ENCODE measurements at places on chromosomes 4 and X.

GRCh38 chr4:143357161-143357845 is 20.6 kb downstream of the GAB1 start:
- DNase-seq: no peak

- DNase-seq: no peak
Observed at GRCh38 chrX:113399506-113400192, 559.0 kb upstream of the AMOT start.

- no peak for DNase-seq
Observed at GRCh38 chrX:101682723-101683122, 23.1 kb upstream of the ARMCX2 start.

DNA sequence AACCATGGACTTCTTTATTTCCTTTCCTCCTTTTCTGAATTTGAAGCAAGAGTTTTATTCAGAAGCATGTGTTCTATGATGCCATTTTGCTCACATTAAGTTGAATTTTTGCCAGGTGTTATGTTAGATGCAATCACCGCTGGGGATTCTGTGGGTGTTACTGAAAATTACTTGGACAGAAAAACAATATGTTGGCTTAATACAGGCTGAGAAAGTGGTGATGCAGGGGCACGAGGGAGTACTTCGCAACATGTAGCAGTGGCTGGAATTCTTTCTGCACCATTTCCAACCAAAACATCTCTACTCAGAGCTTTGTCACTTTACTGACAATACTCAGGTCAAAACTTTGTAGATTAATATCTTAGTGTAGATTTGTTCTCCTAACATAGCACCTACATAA is 109.2 kb upstream of the PCDH18 start:
- DNase-seq: no peak

DNA sequence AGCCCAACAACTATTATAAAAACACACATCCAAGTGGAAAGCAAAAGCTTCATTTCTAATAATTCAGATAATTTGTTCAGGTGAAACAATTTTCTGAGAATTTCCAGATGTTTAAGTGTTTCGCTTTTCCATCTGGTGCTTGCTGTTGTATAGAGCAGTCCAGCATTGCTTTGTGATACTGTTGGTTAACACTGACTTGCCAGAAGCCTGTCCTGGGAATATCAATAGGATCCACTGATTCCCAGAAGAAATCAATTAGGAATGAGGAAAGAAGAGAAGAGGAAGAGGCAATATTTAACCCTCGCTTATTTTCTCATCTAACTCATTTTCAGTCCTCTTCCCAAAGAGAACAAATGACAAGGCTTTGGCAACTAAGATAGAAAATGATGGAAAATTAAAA is 94.9 kb upstream of the DDIT4L start:
- DNase-seq: no peak

DNA sequence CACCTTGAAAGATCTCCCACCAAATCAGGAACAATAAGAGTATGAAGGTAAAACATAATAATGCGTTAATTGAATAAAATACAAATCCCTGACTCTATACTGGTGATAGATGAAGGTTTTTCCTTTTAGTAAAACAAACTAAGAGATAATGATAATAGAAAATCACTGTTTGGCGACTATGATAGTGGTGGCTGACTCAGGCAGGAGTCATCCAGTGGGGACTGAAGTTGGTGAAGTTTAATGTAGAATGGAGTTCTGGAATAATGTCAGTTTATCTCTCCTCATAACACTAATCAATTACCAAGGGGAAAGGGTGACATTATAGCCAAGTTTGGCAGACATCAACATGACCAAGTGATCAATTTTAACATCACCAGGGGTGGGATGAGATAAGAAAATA is 21.3 kb downstream of the ABCG2 start:
- DNase-seq: no peak

- no peak for DNase-seq
Observed at GRCh38 chr4:153513596-153513995, 47.4 kb downstream of the TMEM131L start.

GRCh38 chr4:37066159-37066558 is 178.4 kb upstream of the NWD2 start:
- no peak for DNase-seq

GRCh38 chrX:118261151-118261550 is 84.8 kb upstream of the WDR44 start:
- DNase-seq: no peak

- DNase-seq: no peak
Observed at GRCh38 chr4:94256828-94257227, 49.2 kb downstream of the SMARCAD1 start.

DNA sequence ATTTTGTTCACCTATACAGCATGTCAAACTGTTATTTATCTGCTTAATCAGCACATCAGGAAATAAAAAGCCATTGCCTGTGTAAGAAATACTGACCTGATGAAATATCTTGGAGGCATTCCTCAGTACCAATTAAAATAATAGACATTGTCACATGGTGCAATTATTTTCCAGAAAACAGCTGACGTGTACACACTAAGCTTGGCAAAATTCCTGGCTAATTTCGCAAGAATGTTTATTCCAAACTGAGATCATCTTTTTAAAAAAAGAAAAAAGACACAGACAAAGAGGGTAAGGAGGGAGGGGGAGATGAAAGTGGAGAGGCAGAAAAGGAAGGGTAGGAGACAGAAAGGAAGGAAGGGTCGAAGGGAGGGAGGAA is 61.9 kb upstream of the NFKB1 start:
- DNase-seq: peak; percentile 1

DNA sequence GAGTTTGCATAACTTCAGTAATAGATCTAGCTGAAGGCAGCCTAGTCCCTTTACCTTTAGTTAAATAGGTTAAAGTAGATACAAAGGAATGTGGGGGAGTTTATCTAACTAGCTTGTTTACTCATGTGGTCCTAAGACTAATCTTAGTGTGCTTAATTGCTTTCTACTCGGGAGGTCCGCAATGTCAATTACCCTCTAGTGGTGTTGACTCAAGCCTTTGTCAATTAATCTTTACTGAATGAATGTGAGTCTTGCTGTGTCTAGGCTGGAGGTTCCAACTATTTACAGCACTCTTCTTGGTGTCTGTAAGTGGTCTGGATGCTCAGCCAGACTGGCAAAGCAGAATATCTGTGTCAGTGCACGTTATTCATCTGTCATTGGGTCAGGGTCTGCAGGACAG is 17.9 kb upstream of the YTHDC1 start:
- no peak for DNase-seq

DNA sequence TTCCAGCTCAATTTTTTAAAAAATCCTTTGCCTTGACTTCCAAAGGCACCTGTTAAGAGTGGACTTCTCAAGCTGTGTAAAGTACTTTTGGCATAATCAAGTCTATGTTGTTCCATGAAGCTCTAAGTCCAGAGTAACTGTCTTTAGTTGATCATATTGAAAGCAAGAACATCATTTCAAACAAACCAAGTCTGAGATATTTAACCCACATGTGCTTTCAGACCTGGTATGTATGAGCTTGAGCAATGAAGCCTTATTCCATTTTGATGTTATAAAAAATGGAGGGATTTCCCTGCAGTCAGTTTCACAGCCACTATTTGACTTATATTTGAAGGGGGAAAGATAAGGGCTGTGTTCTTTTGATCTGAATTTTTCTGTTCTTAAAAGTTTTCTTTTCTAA is 23.7 kb upstream of the EOLA2 start:
- no peak for DNase-seq

GRCh38 chr4:120353235-120353634 is 286.6 kb upstream of the MAD2L1 start:
- no peak for DNase-seq

GRCh38 chrX:111244235-111244750 is 26.0 kb downstream of the CAPN6 start:
- no peak for DNase-seq

DNA sequence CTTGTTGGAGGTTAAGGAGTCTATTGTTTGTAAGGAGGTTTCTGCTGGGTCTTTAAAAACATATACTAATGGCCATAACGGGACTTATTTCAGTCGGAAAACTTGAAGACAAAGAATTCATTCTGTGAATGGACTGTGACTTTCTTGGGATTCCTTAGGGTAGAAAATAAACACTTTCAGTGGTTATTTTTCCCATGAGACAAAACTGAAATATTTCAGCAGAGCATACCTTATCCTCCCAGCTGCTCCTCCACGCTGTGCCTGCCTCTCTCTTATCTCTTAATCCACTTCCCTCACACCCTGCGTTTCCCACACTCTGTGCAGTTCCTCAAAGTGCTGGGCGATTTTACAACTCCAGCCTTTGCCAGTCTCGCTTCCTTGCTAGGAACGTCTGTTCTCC is 47.1 kb upstream of the SORBS2 start:
- no peak for DNase-seq

- no peak for DNase-seq
Observed at GRCh38 chrX:40049084-40049641, 48.6 kb downstream of the BCOR start.

GRCh38 chr4:173878701-173879100 is 348.7 kb upstream of the HAND2 start:
- no peak for DNase-seq

GRCh38 chrX:28223469-28223868 is 242.2 kb upstream of the DCAF8L1 start:
- DNase-seq: no peak

- DNase-seq: no peak
Observed at GRCh38 chrX:14865201-14865600, 7.7 kb downstream of the FANCB start.

DNA sequence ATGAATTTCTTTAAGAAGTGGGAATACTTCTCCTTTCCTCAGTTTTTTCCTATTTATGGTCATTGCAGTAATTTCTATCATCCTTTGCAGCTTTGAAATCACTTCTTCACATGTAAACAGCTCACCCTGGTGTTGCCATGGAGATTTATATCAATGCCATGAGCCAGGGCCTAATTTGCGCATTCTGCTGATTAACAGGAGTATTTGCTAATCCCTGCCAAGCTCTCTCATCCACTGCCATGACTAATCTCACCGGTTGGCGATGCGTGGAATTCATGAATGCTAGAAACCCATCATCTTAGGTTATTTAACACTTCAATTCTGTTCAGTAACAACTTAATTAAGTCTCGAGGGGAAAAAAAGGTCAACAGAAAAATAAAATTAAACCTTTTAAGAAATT is 11.8 kb upstream of the FGF13 start:
- no peak for DNase-seq

DNA sequence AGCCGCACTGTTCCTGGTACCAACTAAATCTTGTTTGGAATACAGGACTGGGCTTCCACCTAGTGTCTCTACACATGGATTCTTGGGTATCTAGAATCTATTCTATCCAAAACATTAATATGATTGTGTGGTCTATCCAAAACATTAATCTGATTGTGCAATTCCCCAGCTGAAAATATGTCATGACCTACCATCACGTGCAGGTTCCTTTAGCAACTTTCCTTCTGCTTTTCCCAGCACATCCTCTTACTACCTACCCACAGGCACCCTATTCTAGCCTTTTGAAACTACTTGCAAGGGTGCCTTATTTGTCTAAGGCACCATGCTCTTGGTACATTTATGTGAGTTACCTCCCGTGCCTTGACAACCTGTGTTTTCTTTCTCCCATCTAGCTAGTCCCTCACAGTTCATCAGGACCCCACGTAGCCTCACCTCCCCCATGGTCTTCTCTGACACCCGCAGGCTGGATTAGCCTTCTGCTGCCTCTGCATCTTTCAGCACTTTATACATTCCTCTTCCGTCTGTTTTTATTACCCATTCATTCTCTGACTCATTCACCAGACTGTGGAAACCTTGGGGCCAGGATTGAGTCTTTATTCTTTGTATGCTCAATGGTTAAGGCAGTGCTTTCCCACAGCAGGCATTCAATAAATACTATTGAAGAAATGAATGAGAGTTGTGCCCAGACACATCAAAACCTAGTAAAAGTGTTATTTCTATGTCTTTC is 88.8 kb upstream of the FAM9B start:
- DNase-seq: no peak

- DNase-seq: no peak
Observed at GRCh38 chrX:68644861-68645260, 2.6 kb upstream of the STARD8 start.

DNA sequence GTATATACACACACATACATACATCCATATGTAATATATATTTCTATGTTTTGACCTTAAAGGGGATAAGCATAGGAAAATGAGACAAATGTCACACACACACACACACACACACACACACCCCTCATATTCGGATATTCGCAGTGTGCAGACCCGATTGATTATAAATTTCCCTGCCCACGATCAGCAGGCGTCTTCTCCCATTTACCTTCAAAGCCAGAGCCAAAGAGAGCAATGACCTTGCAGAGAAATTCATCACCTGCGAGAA is 488 bp downstream of the GPRIN3 start:
- DNase-seq: no peak

- DNase-seq: no peak
Observed at GRCh38 chrX:554271-554670, 76.3 kb upstream of the SHOX start.

DNA sequence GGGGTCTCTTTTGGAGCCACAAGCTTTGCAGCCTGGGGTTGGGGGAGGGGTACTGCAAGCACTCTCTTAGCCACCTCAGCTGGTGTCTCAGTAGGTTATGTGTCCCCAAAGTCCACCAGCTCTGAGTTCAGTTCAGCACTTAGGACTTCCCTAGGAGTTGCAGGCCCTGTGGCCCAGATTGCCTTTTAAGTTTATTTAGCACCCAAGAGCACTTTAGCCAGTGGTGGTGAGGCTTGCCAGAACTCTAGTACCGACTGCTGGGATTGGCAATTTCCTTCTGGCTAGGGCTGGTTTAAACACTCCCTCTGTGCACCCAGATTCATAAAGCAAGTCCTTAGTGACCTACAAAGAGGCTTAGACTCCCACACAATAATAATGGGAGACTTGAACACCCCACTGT is 489.9 kb upstream of the RPS6KA3 start:
- DNase-seq: no peak

DNA sequence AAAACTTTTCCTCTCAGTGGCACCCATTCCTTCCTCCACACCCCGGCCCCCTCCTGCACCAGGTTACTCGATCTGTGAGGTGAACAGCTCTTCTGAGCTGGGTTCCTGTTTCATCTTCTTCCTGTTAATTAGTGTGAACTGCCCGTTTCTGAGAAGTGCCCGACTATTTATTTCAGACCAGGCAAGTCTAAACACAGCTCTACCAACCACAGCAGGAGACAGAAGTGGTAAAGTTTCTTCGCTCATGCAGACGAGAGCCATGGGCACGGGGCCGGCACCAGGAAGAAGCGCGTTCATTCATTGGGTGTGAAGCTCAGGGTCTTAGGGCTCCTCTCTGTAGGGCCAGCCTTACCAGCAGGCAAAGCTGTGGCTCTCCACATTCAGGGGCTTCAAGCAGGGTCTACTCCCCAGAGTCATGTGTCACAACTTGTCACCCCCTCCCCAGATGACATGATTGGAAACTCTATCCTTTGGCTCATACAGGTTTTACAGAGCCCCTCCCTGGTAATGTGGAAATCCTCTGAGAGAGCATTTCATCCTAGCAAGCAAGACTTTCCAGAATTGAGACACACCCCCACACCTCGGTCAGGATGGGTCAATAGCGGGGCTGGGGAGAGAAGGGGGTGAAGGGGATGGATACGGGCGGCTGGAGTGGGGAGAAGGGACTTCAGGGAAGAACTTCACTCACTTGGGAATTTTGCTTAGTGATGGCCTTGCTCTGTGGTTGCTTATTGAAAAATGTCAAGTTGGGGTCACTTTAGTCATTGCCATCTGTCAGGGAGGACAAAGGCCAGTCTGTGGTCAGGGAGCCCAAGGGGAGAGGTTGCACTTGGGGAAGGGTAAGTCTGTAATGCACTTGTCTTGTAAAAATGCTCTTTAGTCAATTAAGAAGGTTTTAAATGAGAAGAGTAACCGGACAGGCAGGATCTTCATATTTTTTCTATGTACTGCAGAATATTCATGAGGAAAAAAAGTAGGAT is 121.6 kb upstream of the TRIM2 start:
- no peak for DNase-seq

All from hypothalamus (tissue), 51 donors.